ENCODE measurements at places on chromosomes 5 and 9.

- no peak for DNase-seq
These were observed 38.6 kb downstream of the SNX18 start for GRCh38 chr5:54556141-54556540.

GRCh38 chr9:128250839-128251731 lies 24.7 kb downstream of the GOLGA2 start:
- no peak for DNase-seq

GRCh38 chr5:16467363-16468219 lies 2.0 kb upstream of the ZNF622 start:
- no peak for DNase-seq

DNA sequence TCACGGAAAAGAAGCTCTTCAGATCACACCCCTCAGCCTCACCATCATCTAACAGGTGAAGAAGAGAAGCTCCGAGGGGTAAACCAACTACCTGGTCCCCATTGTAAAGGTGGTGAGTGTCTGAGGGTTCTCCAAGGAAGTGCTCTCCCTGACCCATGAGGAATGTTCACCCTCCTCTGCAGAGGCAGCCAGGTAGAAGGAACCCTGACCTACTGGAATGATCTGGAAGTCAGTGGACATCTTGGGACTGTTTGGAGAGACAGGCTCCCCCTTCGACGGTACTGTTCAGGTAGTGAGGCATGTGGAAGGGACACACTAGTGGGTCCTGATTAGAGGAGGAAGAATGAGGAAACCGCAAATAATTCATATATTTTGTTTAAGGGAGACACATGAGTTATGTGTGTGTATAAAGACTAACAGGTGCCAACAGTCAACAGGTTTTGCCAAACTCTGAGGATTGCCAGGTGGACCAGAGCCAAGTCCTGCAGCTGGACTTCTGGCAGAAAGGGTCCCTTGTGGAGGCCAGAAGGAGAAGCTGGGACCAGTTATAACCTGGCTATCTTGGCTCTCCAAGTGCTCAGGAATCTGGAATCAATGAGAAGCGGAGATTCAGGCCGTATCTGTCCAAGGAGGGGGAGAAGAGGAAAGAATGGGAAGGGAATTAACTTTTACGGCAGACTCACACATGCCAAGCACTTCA lies 3.0 kb upstream of the ZBTB34 start:
- DNase-seq, result no peak

DNA sequence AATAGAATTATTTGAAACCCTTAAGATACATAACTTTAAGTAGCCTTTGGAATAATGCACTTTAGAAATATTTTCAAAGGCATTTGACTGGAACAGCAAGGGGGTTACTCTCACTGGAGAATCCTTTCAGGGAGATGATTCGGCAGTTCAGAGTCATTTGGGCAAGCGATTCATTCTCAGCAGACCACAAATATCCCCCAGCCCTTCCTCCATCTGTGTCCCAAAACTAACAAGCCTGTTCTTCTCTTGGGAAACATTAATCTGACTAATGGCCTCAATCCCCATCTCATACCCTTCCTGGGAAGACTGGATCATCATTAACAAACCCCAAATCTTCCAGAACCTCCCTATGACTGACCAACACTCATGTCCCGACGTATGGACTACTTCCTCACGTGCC lies 65.8 kb upstream of the S1PR3 start:
- no peak for DNase-seq

Data from Right ventricle myocardium inferior (tissue), 1 donor.